ENCODE measurements at places on chromosomes 3 and 15.
A peak's percentile ranks its signal among the peaks of the same experiment; 100 is the strongest.

- DNase-seq: peak; percentile 67
These were observed 7.0 kb upstream of the RNF111 start for GRCh38 chr15:58980351-58980939.

- peak; percentile 88 for DNase-seq
These were observed at the start of gene EIF5A2 for GRCh38 chr3:170908235-170909116. EIF5A2 (minus strand) TSS chr3:170908637; CDS start chr3:170907806, 831 bp downstream.

- no peak for DNase-seq
These were observed 188.8 kb upstream of the CRBN start for GRCh38 chr3:3368306-3368705.

DNA sequence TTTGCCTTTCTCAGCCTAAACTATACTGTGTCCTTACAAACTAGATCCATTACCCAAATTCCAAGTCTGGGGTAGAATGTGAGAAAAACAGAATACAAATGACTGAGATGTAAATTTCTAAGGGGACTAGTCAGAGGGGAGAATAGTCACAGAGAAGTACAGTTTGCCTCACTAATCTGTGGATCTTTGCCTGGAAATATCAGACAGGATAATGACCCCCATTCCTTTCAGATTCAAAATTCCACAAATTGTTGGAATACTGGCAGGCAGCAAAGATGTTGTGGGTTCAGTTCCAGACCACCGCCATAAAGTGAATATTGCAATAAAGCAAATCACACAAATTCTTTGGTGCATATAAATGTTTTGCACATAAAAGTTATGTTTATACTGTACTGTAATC, 762.8 kb upstream of the NR2F2 start:
- no peak for DNase-seq

- peak; percentile 77 for DNase-seq
These were observed 13.7 kb downstream of the PAK6 start for GRCh38 chr15:40252438-40253166.

DNA sequence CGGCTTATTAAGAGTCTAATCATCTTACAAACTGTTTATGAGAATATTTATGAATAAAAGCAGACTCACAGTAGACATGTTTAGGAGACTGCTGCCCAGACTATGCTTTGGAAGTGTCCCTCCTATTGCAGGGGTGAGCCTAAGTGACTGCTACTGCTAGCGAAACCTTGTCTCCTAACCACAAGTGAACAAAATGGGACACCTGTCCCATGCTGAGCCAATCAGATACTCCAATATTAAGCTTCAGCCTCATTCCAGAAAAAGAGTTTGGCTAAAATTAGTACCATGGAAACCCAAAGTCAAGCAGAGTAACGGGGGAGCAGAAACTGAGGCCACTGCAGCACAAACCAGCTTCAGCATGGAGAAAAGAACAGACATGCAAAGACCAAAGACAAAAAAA, 4.6 kb downstream of the DENND6A start:
- DNase-seq: no peak

DNA sequence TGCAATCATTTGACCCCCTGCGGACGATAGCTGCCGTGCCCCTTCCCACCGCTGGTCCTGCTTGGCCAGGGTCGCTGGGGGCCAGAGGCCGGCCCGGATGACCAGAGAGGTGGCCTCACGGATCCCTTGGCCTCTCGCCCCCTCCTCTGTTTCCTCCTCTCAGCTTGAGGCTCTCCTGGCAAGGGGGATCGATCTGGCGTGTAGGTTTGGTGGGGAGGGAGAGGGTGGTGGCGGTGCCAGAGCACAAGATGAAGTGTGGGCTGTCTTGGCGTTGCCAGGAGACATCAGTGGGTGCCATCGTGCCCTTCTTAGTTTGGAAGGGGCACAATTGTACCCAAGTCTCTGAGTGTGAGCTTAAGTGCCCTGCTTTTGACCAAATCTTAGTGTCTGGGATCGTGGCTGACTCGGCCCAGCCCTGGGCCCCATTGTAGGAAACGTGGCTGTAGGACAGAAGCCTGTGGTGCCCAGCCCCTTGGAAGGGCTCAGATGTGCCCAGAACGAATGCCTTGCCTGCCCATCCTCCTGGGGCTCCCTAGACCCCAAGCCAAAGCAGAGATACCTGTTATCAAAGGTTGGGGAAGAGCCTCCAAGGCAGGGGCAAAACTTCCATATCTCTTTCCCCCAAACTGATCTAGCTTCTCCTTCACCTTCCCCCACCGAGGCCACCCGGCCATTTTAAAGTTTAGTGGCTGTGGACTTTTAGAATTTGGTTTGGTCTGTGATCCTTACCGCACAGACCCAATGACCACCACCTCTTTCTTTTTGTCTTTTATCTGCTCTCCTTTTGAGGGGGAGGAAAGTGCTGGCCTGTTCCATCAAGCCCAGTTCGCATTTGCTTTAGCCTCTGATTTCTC, 14.4 kb downstream of the NR2F2 start:
- DNase-seq: no peak

GRCh38 chr3:151584566-151584965, 123.7 kb upstream of the IGSF10 start:
- no peak for DNase-seq

- peak; percentile 14 for DNase-seq
These were observed 340 bp downstream of the TMEM44 start for GRCh38 chr3:194632809-194633348.

GRCh38 chr3:185337231-185337816, 25.6 kb upstream of the MAP3K13 start:
- peak; percentile 63 for DNase-seq

DNA sequence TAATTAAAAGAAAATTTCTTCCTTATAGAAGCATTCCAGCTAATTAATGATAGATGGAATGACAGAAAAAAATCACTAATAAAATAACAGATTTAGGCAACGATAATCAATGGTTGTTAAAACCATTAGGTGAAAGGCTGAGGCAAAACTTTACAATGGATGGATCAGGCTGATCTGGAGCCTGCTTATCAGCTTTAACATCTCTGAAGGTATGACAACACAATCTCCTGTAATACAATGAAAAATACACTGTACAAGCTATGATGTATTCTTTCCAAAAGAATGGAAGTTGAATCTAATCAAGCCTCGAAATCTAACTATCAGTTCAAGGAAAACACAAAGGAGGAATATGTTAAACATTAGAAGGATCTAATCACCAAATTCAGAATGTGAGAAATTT, 39.3 kb downstream of the EMC4 start:
- no peak for DNase-seq

DNA sequence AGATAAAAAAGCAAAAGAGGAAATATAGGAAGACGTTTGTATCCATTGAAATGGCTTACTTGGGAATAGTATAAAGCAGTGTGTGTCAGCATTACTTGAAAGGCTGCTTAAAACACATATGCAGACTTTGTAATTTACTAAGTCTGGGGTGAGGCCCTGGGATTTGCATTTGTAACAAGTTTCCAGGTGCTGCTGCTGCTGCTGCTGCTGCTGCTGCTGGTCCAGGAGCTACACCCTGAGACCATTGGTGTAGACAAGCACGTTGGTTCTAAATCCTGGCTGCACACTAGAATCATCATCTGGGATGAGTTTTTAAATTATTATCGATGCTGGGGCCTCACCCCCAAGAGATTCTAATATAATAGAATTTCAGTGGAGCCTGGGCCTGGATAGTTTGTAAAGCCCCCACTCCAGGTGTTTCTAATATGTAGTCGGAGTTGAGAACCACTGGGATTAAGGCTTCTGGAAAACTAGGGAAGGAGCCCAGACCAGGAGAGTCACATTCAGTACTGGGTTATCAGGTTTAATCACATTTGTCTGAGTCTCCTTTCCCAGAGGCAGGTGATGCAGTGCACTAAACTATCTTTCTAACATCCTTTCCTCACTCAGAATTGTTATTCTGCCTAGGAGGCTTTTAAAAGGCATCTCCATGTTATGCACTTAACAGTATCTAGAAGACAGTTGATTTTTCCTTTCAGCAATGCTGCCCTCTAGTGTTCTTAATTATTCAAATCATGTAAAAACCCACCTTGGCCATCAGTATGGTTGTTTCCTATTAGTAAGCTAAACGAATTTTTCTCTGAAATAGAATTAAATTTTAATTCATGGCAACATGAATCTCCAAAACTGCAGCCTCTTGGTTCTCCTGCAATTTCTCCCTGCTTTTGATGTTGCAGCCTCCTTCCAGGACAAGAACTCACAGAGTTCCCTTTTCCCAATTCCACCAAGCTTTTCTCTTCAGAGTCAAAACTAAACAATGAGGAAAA, 45.4 kb downstream of the SSR3 start:
- peak; percentile 52 for DNase-seq

- no peak for DNase-seq
These were observed 145.8 kb downstream of the CBLB start for GRCh38 chr3:105722943-105723556.
